NCI-H2081 (cell line): ENCODE measurements at places on chromosomes 1 and 21.

- DNase-seq = no peak
Measured at GRCh38 chr1:231317306-231318014, 20.2 kb downstream of the EXOC8 start.

DNA sequence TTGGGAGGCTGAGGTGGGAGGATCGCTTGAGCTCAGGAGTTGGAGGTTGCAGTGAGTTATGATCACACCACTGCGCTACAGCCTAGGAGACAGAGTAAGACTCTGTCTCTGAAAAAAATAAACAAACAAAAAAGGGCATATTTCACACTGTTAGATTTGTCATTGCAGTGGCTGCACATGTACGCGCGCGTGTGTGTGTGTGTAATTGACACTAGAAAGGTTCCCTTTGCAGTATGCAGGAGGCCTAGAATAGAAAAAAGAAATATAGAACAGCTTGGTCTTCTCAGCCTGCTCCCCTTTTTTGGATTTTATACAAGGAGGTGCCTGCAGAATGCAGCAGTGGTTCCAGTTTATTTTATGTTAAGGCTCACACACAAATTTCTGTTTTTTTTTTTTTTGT, 8.6 kb downstream of the MACO1 start:
- DNase-seq = no peak

DNA sequence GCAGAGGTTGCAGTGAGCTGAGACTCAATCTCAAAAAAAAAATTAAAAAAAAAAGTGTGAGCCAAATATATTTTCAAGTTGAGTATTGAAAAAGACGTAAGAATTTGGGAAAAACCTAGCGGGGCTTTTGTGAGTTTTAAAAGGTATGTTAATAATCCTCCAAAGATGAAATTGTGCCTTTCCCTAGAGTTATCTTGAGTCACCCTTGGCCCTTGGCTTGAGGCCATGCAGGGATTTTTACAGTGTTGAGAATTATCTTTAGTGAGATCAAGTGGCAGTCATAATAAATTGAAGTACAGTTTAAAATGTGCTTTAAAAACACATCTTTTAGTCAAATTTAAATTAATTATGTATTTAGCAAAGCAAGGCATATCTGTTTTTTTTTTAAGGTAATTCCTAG, 32.7 kb downstream of the PPP2R5A start:
- no peak for DNase-seq

DNA sequence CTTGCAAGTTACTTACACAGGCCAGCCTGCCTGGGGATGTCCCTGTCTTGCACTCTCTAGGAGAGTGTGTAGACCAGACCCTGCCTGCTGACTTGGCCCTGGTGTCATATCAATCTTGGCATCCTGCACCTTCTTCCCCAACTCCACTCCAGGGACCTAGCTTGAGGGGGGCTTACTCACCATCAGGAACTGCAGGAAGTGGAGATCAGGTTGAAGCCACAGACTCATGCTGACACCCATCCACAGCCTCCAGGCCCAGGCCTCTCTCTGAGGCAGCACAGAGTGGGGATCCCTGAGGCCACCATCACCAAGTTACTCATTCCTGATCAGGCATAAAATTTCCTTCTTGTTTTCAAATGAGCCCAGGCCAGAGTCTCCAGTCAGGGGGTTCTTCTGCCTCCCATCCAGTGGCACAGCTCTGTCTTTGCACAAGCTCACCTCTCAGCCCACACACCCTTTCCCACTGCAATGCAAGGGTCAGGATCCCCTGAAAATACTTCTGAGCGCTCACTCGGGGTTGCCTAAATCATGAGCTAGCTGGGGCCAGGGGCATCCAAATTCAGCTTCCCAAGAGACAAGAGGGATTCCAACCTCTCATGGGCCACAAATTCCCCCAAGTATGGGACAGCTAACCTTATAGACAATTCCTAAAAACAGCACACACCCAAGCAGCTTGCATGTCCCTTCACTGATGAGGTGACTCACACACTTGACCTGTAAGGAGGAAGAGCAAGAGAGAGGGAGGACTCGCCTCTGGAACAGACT, 33.5 kb downstream of the CSMD2 start:
- no peak for DNase-seq

GRCh38 chr1:51499694-51500093, 19.4 kb downstream of the EPS15 start:
- no peak for DNase-seq

DNA sequence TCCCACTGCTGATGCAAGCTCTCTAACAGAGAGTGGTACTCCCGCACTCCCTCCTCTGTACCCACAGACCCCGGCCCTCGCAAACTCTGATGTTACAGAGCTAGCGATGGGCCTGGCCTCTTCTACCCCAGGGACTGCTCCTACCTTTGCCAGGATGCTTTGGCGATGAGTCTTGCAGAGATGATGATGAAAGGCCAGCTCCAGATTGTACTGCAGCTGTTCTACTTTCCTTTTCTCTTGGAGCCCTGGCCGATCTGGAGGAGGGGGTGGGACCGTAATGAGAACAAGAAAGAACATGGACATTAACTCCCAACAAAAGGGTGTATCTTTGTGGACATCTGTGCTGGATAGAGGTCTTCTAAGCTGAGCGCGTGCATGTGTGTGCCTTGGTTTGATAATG, 6.0 kb upstream of the LINGO4 start:
- DNase-seq = no peak

GRCh38 chr1:35660581-35661473, 19.5 kb upstream of the PSMB2 start:
- no peak for DNase-seq

DNA sequence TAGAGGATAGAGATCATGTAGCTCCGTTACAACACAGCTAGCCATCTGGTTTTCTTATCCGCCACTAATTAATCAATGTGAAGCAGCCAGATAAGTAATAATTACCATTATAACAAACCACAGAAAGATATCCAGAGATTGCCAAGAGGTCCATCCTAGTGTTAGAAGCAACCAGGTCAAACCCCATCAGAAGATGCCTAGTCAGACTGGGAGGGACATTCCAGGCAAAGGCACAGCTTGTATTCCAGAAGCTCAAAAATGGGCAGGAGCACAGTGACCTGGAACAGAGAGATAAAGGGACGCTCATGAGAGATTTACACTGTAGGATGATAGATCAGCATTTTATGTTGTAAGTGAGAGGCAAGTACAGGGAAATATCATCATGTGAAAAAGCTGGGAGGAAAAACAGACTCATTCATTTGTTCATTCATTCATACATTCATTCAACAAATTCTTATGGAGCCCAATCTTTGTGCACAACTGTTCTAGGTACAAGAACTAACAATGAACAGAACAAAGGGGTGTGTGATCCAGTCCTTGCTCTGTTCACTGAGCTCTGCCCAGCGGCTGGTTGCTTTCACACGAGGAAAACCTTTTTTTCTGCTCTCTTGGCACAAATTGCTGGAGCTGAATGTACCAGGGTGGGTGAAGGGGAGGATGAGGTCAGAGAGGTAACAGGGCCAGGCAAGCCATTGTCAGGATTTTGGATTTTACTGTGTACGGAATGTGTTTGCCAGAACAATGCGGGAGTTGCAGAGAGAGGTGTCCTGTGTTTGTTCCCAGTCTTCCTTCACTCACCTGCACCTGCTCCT, 240.8 kb upstream of the FGGY start:
- no peak for DNase-seq

DNA sequence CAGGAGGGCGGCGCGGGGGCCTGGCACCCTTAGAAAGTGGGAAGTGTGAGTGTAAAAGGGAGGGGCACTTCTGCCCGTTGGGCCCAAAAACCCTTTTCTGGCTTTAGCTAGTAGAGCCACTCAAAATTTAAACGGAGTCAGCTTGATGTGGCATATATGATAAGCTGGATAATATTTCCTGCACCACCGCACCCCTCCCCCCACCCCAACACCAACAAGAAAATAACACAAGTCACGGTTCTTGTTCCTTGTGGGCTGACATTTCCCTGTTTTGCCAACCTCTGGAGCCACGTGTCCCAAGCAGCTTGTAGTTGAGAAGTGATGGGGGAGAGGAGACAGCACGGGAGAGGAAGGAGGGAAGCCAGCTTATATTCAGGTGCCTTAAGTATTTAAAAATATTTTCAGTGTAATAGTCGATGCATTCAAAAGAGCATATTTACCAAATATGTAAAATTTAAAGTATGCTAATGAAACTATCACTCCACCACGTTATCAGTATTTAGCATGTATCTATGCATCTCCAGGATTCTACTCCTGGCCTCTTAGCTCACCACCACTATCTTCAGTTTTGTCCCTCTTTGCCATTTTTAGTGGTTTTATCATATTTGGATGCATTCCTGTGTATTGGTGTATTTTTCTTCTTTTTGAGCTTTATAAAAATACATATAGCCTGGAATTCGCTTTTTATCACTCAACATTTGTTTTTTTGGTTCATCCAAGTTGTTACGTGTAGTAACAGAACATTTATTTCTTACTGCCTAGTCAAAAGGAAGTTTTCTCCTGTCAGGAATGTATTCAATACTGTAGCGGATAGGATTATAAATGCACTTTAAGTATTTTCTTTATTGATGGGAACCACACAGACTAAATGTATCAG, 773 bp upstream of the DDX59 start:
- peak; percentile 77 for DNase-seq

GRCh38 chr1:158685085-158685484, 1.4 kb downstream of the SPTA1 start:
- DNase-seq = no peak

DNA sequence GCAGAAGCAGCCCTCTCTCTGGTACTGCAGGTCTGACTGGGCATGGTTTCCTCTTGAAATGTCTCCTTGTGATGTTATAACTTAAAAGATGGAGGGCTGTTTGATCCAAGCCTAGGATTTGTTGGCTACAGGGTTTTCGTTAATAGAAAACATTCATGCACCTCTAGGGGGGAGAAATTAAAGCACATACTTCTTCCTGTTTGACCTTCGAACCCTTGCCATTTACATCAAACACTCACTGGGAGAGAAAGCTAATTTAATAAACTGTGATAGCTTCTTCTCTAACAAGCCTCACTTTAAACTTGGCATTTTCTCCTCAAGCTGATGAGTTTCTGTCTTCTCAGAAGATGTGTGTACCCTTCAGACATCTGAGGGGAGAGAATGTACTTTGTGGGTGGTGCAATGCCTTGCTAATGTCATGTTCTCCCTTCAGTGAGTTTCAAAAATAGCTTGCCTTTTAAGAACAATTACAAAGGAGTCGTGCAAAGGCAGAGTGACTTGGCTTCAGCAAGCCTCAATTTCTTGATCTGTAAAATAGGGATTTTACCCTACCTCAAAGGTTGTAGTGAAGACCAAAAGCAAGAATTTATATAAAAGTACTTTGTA, 20.4 kb downstream of the CACHD1 start:
- no peak for DNase-seq

DNA sequence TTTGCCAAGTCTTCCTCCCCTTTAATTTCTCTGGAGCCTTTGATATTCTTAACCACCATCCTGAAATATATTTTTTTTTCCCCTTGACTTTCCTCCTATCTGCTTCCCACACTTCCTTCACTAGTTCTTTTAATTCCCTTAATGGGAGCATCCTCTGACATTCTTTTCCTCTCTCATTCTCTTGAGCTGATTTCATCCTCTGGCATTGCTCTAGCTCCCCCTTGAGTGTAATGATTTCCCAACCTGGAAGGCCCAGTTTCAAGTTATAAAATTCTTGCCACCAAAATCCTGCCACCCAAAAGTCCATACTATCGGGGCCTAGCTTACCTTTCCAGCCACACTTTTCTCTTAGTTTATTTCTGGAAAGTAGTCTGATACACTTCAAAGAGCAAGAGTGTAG, 39.5 kb upstream of the UBE2U start:
- no peak for DNase-seq

DNA sequence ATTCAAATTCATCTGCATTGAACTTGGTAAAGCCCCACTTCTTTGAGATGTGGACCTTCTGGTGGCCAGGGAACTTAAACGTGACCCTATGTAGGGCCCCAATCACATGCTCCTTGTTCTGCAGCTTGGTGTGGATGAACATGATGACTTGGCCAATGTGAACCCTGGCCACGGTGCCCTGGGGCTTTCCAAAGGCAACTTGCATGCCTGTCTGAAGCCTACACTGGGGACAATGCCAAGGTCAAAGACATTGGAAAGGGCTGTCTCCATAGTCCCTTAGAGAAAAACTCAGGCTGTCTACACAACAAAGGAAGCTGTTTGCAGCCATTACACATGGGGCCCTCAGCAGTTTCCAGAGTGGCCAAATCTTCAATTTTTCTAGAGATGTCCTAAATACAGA, 8.9 kb upstream of the VPS13D start:
- no peak for DNase-seq

GRCh38 chr1:119220991-119221390, 80.5 kb upstream of the WARS2 start:
- DNase-seq = no peak

GRCh38 chr1:59271561-59272260, 25.2 kb upstream of the FGGY start:
- no peak for DNase-seq

DNA sequence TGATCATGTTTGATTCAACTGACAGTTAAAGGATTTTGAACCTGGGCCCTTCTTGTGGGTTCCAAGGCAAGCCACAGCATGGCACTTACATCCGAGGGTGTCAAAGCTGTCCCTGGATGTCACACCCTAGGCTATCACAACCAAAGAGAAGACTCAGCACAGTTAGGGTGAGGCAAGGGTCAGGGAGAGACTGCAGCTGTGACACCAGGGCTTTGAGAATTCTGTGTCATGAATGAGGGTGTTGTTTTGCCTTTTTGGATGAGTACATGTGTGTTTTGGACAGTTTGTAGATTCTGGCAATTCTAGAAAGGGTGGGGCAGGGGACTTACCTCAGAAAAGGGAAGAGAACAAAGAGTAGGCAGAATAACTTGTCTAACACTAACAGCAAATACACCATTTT, 37.8 kb upstream of the ZNF326 start:
- DNase-seq = no peak

DNA sequence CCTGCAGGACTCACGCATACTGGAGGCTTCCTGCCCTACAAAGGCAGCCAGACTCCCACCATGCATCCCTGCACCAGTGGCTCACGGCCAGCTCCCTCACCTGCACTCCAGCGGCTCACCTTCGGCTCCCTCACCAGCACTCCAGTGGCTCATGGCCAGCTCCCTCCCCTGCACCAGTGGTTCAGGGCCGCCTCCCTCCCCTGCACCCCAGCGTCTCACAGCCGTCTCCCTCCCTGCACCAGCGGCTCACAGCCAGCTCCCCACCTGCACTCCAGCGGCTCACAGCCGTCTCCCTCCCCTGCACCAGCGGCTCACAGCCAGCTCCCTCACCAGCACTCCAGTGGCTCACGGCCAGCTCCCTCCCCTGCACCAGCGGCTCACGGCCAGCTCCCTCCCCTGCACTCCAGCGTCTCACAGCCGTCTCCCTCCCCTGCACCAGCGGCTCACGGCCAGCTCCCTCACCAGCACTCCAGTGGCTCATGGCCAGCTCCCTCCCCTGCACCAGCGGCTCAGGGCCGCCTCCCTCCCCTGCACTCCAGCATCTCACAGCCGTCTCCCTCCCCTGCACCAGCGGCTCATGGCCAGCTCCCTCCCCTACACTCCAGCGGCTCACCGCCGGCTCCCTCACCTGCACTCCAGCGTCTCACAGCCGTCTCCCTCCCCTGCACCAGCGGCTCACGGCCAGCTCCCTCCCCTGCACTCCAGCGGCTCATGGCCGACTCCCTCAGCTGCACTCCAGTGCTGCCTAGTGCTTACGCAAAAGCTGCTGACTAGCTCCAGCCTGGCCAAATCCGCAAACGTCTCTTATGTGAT, 324.5 kb downstream of the NPHP4 start:
- no peak for DNase-seq
